HTR-8/SVneo (cell line): ENCODE measurements at places on chromosomes 1 and 21.

- no peak for DNase-seq
These were observed 33.1 kb downstream of the MAP3K7CL start for GRCh38 chr21:29163341-29164115.

GRCh38 chr21:15966231-15966630 lies 236.4 kb downstream of the USP25 start:
- no peak for DNase-seq

DNA sequence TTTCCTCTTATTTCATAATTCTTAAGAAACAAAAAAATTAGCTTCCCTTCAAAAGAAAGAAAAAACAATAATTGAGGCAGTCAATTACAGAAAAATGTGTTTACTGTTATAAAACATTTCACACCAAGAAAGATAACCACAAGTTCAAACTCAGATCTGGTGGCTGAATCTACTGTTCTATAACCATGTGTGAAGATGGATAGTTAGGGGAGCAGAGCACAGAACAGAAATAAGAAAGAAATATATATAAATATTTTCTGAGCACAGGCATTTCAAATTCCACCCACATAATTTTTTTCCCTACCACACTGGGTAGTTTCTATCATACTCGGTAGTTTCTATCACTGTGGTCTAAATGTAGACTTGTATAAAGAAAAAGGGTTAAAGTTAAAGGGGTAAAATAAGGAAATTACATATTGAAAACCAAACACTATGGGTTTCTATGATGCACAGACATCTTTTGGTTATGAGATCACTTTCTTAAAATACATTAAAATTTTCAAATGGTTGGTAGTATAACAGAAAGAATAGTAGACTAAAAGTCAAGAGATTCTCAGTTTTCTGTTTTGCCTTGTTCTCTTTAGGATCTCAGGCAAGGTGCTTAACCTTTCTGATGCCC lies 10.8 kb downstream of the LYST start:
- DNase-seq: no peak

DNA sequence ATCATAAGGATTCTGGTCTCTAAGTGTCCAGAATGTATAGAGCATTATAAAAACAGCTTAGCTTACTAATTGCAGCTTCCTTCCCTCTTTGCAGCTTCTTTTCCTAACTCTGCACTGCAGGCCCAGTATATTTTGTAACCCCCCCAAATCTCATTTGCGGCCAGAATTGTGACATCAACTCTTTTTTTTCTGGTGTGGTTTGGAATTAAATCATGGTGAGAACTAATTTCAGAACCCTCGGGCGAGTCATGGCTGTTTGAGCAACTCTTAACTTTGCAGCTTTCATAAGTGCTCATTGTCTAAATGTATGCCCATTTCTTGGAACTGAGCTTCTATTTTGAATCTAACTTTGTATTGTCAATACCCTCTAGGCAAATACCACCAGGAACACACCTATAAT lies 187.4 kb downstream of the CYYR1 start:
- DNase-seq: no peak

DNA sequence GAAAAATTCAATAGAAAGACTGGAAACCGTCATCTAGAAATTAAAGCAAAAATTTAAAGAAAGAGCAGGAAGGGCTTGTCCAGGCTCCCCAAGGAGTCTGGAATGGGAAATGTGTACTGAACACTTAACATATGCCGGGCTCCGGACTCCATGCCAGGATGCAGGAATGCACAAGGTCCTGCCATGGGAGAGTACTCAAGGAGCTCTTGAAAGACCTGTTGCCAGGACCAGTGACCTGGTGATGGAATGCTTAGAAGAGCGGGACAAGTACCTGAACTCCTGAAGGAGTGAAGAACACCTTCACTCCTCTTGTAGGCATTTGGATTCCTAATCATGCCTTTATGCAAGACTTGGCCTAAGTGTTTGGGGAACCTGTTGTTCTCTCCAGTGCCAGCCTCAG lies 16.9 kb upstream of the DSCAM start:
- no peak for DNase-seq

GRCh38 chr1:31390071-31390470 lies 17.2 kb upstream of the FABP3 start:
- DNase-seq: no peak

DNA sequence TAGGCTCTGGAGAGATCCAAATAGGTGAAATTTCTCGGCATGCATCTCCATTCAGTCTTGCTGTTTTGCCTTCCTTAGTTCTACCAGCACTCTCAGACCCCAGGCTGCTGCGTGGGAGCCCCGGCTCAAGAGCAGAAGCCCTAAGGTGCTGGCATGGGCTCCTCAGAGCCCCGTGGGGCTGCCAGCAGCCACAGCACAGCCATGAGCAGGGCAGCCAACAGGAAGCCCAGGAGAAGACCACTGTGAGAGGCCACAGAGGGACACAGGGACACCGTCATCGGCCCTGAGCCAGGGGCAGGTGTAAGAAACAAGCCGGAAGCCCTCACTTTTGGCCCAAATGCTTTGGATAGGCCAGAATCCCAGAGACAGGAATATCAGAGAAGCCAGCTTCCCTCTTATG lies 66.6 kb downstream of the HIVEP3 start:
- no peak for DNase-seq

GRCh38 chr1:43704838-43705237 lies 2.5 kb upstream of the ST3GAL3 start:
- no peak for DNase-seq

DNA sequence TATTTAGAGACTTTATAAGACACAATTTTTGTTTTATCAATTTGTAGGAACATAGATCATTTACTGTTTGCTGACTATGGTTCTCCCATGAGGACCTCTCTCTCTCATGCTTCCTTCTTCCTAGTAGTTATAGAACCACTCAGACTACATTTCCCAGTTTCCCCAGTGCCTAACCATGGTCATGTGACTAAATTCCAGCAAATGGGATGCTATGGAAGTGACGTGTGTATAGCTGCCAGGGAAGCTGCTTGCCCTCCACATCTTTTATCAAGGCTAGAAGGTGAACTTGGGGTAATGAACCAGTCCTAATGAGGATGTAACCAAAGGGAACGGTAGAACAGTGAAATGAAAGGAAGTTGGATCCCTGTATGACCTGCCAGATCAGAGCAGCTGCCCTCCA lies 184.0 kb downstream of the MIS18A start:
- DNase-seq: no peak

GRCh38 chr1:244920911-244921761 lies 56.8 kb upstream of the HNRNPU start:
- no peak for DNase-seq
